ENCODE measurements at places on chromosomes 6 and 20.

DNA sequence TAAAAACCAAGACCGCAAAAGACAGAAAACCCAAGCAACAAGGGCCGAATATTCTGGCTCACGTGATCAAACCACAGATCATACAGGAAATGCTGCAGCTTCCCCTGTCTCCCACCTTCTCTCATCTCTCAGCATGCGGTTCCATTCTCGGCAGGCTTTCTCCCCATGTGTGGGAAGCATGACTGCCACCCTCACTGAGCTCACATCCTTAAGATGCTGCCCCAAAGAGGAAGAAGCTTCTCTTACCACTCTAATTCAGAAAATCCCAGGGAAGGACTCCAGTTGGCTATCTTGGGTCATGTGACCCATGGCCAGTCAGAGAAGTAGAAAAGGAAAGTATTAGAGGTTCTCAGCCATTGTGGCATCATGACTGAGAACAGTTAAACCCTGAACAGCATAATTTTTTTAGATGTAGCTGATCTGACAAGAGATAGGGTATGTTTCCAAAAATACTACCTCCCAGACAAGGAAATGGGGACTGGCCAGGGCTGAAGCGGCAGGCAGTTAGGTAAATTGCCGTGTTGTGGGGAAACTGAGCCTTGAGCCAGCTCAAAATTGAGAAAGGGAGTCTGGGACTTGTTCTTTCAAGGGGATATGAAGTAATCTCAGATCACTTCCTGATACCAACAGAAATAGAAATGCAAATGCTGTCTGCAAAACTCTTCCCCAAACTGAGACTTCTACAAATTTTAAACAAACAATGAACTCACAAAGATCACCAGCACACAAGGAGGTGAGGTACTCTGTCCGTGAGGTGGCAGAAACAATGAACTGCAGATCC lies 37.1 kb upstream of the GRM4 start:
- DNase-seq, result no peak

DNA sequence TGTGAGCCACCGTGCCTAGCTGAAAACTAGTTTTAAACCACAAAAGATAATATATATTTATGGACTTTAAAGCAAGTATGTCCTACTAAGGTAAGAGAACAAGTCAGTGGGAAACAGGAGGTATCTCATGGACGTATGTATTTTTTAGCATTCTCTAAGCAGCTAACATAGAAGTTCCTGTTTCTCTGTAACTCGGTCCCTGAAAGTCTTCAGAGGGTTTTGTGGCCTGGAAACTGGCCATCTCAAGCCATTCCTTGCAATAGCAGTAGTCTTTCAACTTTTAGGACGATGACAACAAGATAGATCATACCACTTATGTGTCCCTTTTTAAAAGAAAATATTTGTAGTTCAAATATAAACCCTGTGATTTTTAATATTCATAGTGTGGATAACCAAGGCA lies 95.6 kb upstream of the RALGAPA2 start:
- DNase-seq, result no peak

DNA sequence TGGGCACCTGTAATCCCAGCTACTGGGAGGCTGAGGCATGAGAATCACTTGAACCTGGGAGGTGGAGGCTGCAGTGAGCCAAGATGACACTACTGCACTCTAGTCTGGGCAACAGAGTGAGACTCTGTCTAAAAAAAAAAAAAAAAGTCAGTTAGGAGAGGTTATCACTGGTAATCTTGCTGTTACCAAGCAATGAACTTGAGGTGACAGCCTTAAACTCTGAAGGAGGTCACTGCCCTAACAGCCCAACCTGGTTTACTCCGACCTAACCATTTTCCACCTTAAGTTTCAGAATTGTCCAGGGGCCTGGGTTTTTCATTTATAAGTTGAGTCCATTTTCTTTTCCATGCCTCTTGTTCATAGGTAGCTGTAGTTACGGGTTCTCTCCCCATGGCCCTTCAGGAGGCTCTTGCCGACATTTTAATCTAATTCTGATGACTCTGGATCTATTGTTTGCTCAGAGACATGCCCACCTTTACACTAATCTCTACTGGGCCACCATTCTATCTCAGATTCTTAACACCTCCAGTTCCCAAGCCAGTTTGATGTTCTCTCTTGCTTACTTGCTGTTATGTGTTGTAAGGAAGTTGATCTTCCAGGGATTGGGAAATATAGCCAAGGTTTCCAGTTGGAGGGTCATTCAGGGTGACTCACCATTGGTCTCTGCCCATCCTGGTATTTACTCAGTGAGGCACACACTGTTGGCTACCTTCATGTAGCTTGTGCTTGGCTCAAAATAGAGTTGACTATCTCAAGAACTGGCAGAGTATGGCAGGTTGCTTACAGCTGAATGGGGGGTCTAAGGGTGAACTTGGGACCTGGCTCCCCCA lies 29.1 kb downstream of the SHLD1 start:
- no peak for DNase-seq

GRCh38 chr6:78192057-78192456 lies 539.2 kb downstream of the MEI4 start:
- no peak for DNase-seq

GRCh38 chr6:2693231-2693630 lies 57.5 kb downstream of the MYLK4 start:
- DNase-seq, result no peak

DNA sequence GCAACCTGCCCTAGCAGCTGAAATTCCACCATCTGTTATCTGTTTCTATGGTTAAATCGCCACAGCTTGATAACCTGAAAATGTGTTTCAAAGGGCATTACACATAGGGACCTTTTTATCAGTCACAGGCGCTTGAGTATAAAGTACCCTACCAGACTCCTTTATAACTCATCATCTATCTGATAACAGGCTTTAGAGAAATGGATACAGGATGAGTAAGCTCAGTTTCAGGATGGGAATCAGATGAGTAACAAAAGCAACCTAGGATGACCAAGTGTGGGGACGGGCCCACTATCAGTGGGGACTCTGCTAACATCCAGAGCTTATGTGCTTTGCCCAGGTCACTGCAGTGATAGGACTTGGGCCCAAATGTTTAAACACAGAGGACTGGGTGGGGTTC lies 75.6 kb downstream of the PRND start:
- no peak for DNase-seq

DNA sequence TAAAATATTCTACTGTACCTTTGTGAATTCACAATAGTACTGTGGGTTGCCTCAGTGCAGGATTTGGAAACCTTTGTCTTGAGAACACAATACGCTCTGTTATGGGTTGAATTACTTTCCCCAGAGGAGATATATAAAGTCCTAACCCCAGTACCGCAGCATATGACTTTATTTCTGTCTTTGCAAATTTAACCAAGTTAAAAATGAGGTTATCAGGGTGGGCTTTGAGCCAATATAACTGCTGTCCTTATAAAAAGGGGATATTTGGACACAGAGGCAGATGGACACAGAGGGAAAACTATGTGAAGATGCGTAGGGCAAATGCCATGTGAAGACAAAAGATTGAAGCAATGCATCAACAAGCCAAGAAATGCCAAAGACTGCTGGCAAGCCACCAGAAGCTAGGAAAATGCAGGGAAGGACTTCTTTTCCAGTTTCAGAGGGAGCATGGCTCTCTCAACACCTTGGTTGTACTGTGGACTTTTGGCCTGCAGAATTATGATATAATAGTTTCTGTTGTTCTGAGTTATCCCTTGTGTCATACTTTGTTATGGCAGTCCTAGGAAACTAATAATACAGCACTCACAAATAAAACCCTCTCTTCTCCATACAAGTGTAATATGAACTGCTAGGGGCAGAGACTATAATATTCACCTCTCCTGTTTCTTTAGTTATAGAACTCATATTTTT lies 292.6 kb upstream of the SPTLC3 start:
- DNase-seq, result no peak

DNA sequence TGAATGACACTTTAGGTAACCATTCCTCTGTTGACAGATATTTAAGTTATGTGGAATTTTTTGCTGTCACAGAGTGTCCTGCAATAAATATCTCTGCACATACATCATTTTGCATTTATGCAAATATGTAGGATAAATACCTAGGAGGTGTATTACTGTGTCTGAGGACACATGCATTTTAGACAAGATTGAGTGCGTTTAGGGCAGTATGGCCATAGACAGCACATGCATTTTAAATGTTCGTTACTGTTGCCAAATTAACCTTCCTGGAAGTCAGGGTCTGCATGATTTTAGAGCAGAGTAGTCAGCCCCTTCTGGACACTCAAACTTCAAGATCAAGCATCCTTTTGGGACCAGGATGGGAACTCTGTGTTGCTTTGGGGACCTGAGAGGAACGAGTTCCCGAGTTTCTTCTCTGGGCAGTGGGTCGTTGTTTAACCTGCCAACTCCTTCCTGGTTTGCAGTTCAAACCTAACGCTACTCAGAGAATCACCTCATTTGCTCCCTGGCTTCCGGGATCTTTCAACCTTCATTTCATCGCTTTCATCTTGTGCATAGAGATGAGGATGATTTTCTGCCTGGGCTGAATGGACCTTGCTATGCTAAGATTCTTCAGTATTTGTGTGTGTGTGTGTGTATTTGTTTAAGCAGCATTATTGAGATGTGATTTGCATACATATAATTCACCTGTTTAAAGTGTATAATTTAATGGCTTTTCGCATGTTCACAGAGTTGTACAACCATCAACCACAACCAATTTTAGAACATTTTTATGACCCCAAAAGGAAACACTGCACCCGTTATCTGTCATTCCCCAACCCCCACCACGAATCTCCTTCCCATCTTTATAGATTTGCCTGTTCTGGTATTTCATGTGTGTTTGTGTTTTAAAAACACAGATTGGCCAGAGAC lies 9.8 kb downstream of the BCAS4 start:
- no peak for DNase-seq

DNA sequence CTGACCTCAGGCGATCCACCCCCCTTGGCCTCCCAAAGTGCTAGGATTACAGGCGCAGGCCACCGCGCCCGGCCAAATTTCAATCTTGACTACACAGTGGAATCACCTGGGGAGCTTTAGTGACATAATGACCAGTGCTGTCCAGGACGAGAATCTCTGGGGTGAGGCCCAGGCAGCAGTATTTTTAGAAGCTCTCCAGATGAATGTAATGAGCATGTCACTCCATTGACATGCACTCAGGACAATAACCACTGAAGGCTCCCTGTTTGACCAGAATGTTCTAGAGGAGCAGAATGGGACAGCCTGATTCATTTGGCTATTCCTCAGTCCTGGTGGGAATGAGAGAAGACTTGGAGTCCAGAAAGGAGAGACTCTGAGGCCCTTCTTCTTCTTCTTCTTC lies 39.2 kb downstream of the SRSF3 start:
- DNase-seq, result no peak

DNA sequence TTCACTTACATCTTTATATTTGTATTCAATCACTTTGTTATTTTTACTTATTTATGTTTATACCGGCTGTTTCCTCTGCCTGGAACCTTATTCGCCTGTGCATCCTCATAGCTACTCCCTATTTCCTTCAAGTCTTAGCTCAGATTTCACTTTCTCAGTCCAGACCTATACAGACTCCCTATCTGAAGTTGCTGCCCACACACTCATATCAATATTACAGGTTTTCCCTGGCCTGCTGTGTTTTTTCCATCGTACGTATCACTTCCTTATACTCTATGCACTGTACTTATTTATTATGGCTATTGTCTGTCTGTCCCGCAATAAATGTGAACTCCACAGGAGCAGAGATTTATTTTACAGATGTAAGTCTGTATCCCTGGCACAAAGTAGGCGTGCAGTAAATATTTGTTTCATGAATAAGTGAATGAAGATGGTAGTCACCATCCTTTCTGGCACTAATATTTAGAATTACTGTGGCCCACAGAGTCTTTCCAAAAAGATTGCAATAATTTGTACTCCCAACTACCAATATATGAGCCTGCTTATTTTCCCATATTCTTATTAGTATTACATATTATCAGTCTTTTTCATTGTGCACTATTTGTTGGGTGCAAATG lies 64.9 kb downstream of the TNFAIP3 start:
- DNase-seq, result no peak

GRCh38 chr6:41182069-41183034 lies 18.6 kb downstream of the TREML2 start:
- DNase-seq, result peak; percentile 73

GRCh38 chr6:6522709-6523108 lies 65.8 kb upstream of the LY86 start:
- no peak for DNase-seq

GRCh38 chr6:35745509-35745908 lies 8.7 kb downstream of the ARMC12 start:
- DNase-seq, result no peak

DNA sequence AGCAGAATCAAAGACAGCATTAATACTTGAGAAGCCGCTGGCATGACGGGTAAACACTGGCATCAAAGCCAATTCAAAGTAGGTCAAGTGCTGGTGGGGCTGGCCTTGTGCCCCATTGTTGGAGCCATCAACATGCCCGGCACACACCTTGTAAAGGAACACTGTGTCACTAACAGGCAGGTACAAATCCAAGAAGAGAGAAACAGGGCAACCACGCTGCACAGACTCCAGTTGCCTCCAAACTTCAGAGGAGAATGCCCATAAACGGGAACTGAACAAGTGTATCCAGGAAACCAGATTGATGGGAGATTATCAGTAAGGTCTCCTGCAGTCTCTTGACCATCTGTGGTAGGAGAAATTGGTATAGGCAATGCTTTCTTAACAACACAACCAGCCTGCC lies 127.0 kb upstream of the STXBP5 start:
- DNase-seq, result no peak

GRCh38 chr6:65876668-65877067 lies 169.6 kb upstream of the EYS start:
- no peak for DNase-seq

GRCh38 chr6:148530394-148530953 lies 187.8 kb downstream of the SASH1 start:
- peak; percentile 26 for DNase-seq

DNA sequence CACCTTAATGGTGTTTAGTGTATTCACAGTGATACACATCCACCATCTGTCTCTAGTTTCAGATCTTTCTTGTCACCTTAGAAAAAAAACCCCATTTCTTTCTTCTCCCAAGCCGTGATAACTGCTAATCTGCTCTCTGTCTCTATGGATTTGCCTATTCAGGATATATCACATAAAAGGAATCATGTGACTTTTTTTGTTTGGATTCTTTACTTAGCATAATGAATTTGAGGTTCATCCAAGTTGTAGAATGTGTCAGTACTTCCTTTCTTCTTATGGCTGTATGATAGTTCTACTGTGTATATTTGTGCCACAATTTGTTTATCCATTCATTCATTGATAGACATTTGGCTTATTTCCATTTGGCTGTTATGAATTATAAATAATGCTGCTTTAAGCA lies 57.1 kb downstream of the ITCH start:
- DNase-seq, result no peak

DNA sequence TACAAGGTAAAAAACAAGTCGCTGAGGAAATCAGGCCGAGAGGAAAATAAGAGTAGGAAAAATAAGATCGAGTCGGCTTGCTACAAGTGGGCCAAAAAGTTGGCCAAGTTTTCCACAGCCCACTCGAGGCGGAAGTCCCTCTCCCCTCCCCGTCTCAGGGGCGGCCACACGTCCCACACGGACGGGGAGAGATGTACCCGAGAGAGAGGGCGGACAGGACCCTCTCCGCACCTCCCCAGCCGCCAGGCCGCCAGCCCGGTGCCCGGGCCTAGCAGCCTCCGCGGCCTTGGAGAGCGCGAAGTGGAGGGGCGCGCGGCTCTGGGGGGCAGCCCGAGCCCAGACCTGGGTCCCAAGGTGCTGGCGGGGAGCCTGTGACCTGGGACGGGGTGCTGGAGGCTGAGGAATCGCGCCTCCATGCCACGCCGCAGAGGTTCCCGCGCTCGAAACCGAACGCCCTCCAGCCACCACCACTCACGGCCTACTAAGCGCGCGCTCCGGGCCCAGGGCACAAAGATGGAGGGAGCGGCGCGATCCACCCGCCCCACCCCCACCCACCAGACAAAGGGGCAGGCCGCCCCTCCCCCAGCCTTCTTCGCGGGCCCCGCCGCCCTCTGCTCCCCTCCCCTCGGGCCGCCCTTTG lies 1.9 kb upstream of the HMGA1 start:
- DNase-seq, result no peak

- no peak for DNase-seq
These were observed 171.0 kb upstream of the PRND start for GRCh38 chr20:4550740-4551139.

Data from NCI-H1417 (cell line).